Tibial nerve (tissue), 4 donors: ENCODE measurements at places on chromosomes 3 and 15. TPM values are rescaled to one million over a fixed set of nuclear protein-coding genes. Genes with fewer than 3 reads are reported as not detected.

Gene FAM81A
- 1.8 TPM for total RNA-seq

Gene SCAMP5
- total RNA-seq, result 1.5 TPM

GRCh38 chr15:29299331-29299730 lies 29.7 kb upstream of the NSMCE3 start:
- H3K4me1 ChIP-seq, result no peaks in the 10 kb centered on the region
- no peaks in the 10 kb centered on the region for H3K27me3 ChIP-seq
- no peak for DNase-seq
- no peaks in the 10 kb centered on the region for H3K36me3 ChIP-seq
- no peak overlapping the region for H3K27ac ChIP-seq
- H3K4me3 ChIP-seq, result no peak overlapping the region

Gene RHCG
- 4.8 TPM for total RNA-seq

Gene CPA3
- 6.9 TPM for total RNA-seq

GRCh38 chr3:148629006-148629405 lies 68.7 kb upstream of the AGTR1 start:
- H3K4me3 ChIP-seq, result no peak overlapping the region
- DNase-seq, result no peak
- H3K27me3 ChIP-seq, result no peaks in the 10 kb centered on the region
- H3K36me3 ChIP-seq, result no peaks in the 10 kb centered on the region

DNA sequence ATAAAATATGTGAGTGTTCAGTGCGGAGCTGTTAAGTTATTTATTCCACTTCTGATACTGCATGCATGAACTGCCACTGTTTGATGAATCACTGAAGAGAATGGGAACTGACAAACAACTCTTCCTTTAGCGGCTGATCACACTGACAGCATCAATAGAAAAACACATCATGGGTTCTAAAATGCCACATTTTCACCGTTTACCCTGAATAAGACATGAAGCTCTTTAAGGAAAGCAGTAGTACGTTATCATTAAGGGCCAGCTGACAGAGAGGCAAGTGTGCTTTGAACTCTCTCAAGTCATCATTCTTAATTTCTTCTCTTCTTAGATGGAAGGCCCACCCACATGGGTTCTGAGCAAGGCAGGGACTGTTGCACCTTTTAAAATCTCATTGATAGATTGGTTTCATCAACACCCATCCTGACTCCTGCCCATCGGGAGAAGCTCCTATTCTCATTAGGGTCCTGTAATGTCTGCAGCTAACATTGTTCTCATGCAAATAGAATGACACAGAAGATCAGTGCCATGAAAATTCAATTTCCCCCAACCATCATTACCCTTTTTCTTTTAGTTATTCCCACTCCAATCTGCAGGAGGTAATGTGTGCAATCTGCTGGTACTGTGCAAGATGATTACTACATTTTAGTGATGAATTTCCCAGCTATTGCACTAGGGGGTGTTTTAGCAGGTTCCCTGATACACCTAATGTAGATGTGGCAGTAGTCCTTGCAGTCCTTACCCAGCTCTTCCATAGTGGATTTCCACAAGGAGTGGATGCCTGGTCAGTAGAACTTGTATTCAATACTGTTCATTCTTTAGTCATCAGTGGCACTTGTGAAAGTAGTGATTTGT lies 119.1 kb downstream of the ROBO2 start:
- no peak for DNase-seq
- H3K4me1 ChIP-seq, result no peaks in the 10 kb centered on the region
- no peak overlapping the region for H3K4me3 ChIP-seq

DNA sequence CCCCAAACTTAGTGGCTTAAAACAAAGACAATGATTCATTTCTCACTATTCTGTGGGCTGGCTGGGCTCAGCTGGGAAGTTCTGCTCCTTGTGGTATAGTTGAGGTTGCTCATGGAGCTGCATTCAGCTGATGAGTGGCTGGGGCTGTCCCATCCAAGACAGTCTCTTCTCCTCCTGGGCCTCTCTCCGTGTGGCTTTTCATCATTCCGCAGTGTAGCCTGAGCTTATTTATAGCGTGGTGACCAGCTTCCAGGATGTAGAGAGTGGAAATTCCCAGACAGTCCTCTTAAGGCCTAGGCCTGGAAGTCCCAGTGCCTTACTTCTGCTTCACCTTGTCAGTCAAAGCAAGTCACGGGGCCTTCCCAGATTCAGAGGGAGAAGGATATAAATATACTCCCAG lies 136.7 kb upstream of the DAZL start:
- no peak overlapping the region for H3K4me3 ChIP-seq
- H3K36me3 ChIP-seq, result no peaks in the 10 kb centered on the region
- no peak for DNase-seq
- no peak overlapping the region for H3K27ac ChIP-seq

Gene TAGLN3
- not detected for total RNA-seq

GRCh38 chr3:85193565-85193964 lies 234.8 kb downstream of the CADM2 start:
- H3K4me3 ChIP-seq, result no peak overlapping the region
- H3K36me3 ChIP-seq, result no peaks in the 10 kb centered on the region
- H3K4me1 ChIP-seq, result no peaks in the 10 kb centered on the region
- H3K27me3 ChIP-seq, result no peaks in the 10 kb centered on the region
- H3K27ac ChIP-seq, result no peak overlapping the region

DNA sequence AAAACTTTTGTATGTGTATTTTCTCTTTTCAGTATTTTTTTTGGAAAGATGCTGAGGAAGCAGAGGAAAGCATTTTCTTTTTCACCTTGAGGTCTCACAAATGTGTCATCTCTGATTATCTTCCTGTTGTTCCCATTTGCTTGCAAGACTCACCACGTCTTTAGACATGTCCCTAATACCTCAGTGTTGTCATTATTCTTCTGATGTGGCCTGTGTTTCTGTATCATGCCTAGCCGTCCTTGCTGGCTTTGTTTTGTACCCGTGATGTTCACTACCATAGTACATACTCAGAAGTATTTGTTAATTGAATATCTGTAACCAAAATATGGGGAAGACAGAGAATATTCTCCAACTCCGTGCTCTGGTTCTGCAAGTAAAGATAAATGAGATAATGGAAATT lies 5.0 kb upstream of the P2RY14 start:
- H3K27me3 ChIP-seq, result no peaks in the 10 kb centered on the region
- no peaks in the 10 kb centered on the region for H3K36me3 ChIP-seq
- no peak overlapping the region for H3K27ac ChIP-seq
- H3K4me1 ChIP-seq, result peaks cover 22% of the 10 kb centered on the region
- H3K4me3 ChIP-seq, result no peak overlapping the region

- no peaks in the 10 kb centered on the region for H3K4me1 ChIP-seq
- H3K36me3 ChIP-seq, result no peaks in the 10 kb centered on the region
- H3K4me3 ChIP-seq, result no peak overlapping the region
- H3K27me3 ChIP-seq, result no peaks in the 10 kb centered on the region
- no peak overlapping the region for H3K27ac ChIP-seq
Measured at GRCh38 chr15:80188251-80188650, 35.5 kb downstream of the FAH start.

DNA sequence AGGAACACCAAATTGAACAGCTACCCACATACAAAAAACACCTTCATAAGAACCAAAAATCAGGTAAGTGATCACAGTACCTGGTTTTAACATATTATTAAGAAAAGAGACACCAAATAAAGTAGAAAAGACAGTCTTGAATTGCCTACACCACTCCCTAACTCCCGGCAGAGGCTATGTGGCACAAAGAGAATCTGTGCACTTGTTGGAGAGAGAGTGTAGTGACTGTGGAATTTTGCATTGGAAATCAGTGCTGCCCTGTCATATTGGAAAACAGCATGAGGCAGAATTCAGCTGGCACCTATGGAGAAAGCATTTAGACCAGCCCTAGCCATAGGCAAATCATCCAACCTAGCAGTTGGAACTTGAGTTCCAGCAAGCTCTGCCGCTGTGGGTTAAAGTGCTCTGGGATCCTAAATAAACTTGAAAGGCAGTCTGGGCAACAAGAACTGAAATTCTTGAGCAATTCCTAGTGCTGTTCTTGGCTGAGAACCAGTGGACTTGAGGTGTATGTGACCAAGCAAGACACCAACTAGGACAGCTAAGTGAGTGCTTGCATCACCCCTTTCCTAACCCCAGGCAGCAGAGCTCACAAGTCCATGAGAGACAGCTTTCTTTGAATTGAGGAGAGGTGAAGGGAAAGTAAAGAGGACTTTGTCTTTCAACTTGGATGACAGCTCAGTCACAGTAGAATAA lies 969.6 kb upstream of the ALCAM start:
- no peak overlapping the region for H3K27ac ChIP-seq
- H3K4me3 ChIP-seq, result no peak overlapping the region
- no peaks in the 10 kb centered on the region for H3K36me3 ChIP-seq
- peaks cover 6% of the 10 kb centered on the region for H3K4me1 ChIP-seq
- no peaks in the 10 kb centered on the region for H3K27me3 ChIP-seq

DNA sequence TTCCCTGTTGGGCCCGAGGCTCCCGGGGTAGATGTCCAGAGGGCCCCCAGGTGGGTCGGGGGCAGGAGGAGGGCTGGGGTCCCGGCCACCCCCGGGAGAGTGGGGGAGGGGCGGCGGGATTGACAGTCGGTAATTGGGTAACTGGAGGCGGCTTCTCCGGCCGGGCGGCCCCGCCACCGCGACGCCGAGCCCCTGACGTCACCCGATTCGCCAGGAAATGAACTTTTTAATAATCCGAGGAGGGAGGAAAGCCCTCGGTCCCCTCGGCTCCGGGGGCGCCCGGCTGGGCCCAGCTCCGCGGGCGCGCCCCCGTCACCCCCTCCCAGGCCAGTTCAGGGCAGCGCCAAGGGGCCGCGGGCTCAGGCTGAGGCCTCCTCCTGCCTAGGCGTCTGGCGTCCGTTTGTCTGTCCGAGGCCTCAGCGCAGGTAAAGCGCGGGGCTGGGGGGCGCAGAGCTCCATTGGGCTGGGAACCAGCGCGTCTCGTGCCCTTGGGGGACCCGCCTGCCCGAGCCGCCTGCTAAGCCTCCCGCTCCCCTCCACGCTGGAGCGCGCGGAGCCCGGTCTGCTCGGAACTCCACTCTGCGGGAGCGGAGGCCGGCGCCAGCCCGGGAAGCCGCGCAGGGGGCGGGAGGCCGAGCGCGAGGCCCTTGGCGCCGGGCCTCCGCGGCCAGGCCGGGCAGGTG lies 3.9 kb downstream of the GATA2 start:
- peaks cover 100% of the 10 kb centered on the region for H3K27me3 ChIP-seq
- H3K36me3 ChIP-seq, result no peaks in the 10 kb centered on the region
- H3K4me1 ChIP-seq, result peaks cover 75% of the 10 kb centered on the region
- H3K4me3 ChIP-seq, result peak overlapping the region; percentile 54
- no peak for DNase-seq

DNA sequence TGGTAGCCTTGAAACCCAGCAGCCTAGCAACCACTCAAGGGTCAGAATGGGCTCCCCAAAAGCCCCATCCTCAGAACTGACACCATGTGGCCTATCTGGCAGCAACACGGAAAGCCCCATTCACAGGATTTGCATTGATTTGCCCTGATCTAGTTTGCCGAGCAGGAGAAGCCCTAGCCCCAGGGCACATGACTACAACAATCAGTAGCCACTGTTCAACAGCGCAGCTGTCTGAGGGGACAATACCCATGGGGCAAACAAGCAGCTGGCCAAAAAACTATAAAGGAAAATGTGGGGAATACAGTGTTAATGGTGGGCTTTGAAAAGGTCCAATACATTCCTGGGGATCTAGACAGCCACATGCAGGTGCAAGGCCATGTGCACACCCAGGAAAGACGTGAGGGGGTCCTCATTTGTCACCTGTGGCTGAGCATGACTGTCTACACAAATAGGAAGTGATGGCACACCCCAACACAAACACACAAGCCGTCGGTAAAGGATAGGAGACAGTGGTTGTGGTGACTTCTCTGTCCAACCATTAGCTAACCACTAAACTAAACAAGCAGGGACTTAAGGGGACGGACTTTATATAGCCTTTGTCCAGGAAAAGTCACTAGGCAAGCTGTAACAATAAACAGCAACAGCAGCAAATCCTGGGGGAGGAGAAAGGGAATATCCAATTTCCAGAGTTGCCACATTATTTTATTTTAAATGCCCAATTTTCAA lies 113.7 kb downstream of the LRIG1 start:
- H3K4me1 ChIP-seq, result peaks cover 11% of the 10 kb centered on the region
- no peaks in the 10 kb centered on the region for H3K27me3 ChIP-seq
- DNase-seq, result no peak
- H3K4me3 ChIP-seq, result no peak overlapping the region

- H3K4me3 ChIP-seq, result no peak overlapping the region
- no peaks in the 10 kb centered on the region for H3K27me3 ChIP-seq
Measured at GRCh38 chr3:14457999-14458398, 55.6 kb downstream of the SLC6A6 start.

DNA sequence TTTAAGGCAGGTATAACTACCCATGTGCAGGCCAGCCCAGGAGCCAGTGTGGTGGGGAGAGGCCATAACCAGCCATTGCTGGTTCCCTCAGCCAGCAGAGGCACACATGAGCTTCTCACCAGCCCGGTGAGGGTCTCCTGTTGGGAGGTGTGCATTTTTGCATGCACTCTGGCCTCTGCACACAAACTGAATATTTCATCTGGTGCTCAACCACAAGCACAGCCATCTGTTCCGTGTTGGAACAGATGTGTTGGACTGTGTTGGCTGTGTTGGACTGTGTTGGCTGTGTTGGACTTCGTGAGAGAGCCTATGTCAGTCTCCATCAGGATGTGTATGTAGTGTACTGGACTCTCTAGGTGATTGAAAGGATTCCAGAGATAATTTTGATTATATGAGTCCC lies 67.2 kb downstream of the RPL39L start:
- H3K4me3 ChIP-seq, result no peak overlapping the region
- no peaks in the 10 kb centered on the region for H3K4me1 ChIP-seq
- H3K36me3 ChIP-seq, result no peaks in the 10 kb centered on the region
- H3K27me3 ChIP-seq, result no peaks in the 10 kb centered on the region
- H3K27ac ChIP-seq, result no peak overlapping the region
- no peak for DNase-seq

DNA sequence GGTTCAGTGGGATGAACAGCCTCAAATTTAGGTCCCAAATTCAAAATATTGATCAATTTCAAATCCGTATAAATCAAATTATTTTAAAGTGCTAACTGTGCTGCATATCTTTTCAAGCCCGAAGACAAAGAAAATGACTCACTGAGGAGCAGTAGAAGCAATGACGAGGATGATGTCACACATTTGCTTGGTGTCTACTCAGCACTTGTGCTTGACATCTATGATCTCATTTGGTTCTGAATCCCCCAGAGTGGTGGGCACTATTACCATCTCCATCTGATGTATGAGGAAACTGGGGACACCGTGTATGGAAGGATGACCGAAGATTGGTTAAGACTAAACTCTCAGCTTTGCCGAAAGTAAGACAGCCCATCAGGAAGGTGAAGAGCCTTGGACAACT lies 136.5 kb upstream of the CHRNA7 start:
- no peaks in the 10 kb centered on the region for H3K36me3 ChIP-seq
- H3K27ac ChIP-seq, result no peak overlapping the region
- no peaks in the 10 kb centered on the region for H3K27me3 ChIP-seq
- H3K4me1 ChIP-seq, result no peaks in the 10 kb centered on the region
- no peak for DNase-seq

GRCh38 chr15:41259546-41260189 lies 28.6 kb downstream of the CHP1 start:
- no peak overlapping the region for H3K4me3 ChIP-seq
- no peak overlapping the region for H3K27ac ChIP-seq
- peaks cover 54% of the 10 kb centered on the region for H3K36me3 ChIP-seq

Gene STXBP5L
- total RNA-seq, result 0.44 TPM

Gene BLOC1S6
- total RNA-seq, result 70.8 TPM

Gene TTLL13
- total RNA-seq, result 0.60 TPM

Gene CAMK2N2
- not detected for total RNA-seq

GRCh38 chr15:83378921-83379578 lies 68.1 kb upstream of the SH3GL3 start:
- H3K27me3 ChIP-seq, result no peaks in the 10 kb centered on the region
- no peak for DNase-seq
- H3K36me3 ChIP-seq, result no peaks in the 10 kb centered on the region
- H3K27ac ChIP-seq, result no peak overlapping the region
- H3K4me3 ChIP-seq, result no peak overlapping the region

GRCh38 chr15:66163553-66163952 lies 90.0 kb downstream of the MEGF11 start:
- H3K27me3 ChIP-seq, result no peaks in the 10 kb centered on the region
- DNase-seq, result no peak
- no peak overlapping the region for H3K27ac ChIP-seq
- H3K4me3 ChIP-seq, result no peak overlapping the region

Gene GRAMD1C
- 12.6 TPM for total RNA-seq
